ENCODE measurements at places on chromosomes 4 and X. TPM values are rescaled to one million over a fixed set of nuclear protein-coding genes. Genes with fewer than 3 reads are reported as not detected.

GRCh38 chrX:7330556-7330955, 182.6 kb upstream of the PUDP start:
- no peak for DNase-seq

DNA sequence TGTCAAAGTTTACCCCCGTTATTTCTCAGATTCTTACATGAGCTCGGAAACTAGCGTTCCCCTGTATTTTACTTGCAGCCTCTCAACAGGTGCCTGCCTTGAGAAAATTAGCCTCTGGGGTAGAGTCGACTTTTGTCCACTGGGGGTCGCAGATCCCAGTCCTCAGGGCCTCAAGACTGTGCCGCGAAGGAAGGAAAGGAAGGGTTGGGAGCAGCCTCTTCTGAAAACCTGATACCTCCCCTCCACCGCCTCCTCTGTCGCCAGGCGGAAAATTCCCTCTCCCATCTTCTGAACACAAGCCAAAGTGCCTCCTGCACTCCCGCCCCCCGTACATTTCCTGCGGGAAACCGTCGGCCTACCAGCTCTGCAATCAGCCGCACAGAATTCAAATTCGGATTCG, 44.4 kb upstream of the TMSB15B start:
- peak; percentile 84 for DNase-seq

Gene FAM47C
- total RNA-seq, result not detected

Gene MAN2B2
- total RNA-seq, result 30.4 TPM

- no peak for DNase-seq
Measured at GRCh38 chr4:138611721-138612120, 369.6 kb upstream of the SLC7A11 start.

- no peak for DNase-seq
Measured at GRCh38 chrX:3963980-3964379, 250.5 kb upstream of the PRKX start.

Gene PDGFC
- 14.7 TPM for total RNA-seq

DNA sequence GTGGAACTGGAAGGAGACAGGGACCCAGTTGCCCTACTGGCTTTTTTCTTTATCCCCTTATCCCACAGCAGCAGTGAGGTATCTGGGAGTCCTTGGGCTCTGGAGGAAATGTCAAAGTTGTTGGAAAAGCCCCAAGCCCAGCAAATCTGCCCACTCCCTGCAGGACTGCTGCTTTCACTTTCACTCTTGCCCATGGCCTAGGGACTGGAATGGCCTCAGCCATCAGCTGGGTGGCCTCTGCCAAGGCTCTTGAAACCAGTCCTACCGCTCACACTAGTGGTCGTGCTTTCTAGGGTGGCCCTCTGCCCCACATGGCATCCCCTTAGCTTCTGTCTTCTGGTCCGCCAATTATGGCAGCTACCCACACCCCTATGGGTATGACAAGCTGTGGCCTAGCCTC, 9.7 kb upstream of the RHOXF1 start:
- DNase-seq, result no peak

Gene ARHGEF6
- 1.7 TPM for total RNA-seq

- DNase-seq, result no peak
Measured at GRCh38 chr4:68175562-68176155, 46.0 kb upstream of the TMPRSS11F start.

DNA sequence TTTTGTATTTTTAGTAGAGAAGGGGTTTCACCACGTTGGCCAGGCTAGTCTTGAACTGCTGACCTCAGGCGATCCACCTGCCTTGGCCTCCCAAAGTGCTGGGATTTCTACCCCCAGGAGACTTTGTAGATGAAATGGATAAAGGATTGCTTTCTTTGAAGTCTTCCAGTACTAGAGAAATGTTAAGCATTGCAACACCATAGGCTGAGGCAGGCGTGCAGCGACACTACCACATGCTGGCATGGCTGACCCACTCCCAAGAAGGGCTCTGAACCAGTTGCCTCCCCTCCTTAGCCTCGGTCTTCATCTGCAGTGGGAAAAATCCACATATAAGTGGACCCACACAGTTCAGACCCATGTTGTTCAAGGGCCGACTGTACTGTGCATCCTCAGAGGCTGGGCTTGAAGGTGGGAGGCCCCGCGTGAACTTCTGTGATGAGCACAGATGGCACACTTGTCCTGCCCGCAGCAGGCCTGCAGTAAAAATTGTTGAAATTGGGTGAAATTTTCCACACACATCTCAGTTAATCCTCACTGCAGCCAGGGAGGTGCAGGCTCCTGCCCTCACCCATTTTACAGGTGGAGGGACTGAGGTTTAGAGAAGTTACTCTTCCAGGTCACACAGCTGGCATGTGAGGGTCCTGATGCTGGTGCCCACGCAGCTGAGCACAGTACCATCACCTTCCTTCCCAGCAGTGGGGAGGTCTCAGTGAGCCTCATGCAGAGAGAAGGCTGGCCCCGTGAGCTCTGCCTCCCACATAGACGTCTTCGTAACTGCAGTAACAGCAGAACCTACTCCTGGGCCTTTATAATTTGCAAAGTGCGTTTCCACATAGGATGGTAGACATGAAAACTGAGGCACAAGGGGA, 35.5 kb downstream of the HTRA3 start:
- DNase-seq, result no peak

GRCh38 chrX:6849716-6850414, 297.6 kb upstream of the STS start:
- DNase-seq, result peak; percentile 3

DNA sequence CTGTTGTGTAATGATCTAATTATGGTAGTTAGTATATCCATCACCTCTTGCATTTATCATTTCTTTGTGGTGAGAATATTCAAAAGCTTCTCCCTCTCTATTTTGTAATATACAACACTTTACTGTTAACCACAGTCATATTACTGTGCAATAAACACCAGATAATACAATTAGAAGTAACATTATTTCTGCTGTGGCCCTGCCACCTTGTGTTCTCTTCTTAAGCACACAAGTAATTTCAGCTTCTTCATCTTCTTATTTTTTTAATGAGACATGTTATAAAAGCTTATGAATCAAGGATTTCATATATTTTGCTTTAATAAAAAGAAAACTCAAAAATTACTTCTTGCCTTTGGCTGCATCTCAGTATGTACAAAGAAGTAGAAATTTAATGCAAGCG, 675.2 kb upstream of the INTU start:
- peak; percentile 28 for DNase-seq

Gene C1QTNF7
- 73.2 TPM for total RNA-seq

DNA sequence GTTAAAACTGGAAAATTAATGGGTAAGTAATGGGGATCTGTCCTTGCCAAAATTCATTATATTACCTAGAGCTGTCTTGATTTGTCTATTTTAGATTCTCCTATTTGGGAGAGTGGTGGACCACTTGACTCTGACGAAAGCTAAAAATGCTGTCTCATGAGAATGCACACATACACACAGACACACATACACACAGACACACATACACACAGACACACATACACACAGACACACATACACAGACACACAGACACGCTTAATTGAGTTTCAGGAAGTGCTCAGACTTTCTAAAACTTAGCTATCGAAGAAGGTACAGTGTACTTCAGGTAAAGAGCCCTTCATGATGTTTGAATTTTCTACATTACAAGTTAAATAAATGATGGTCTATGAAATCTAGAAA, 279.5 kb downstream of the ANKRD50 start:
- no peak for DNase-seq

DNA sequence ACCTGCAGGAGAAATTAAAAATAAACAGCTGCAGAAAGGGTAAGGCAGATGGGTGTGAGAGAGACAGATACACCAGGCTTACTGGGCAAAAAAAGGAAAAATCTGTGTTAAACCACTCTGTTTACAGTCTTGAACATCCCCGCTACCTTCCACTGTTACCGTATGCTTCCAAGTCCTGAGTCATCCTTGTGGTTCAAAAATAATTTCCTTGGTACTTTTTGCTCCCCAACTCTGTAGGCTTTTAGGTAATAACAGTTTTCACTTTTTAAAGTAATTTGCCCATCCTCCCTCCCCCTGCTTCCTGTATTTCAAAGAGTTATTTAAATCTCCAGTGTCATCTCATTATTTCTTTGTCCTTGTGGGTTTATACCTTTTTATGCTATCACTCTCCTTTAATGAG, 210.1 kb upstream of the FAT4 start:
- DNase-seq, result no peak

DNA sequence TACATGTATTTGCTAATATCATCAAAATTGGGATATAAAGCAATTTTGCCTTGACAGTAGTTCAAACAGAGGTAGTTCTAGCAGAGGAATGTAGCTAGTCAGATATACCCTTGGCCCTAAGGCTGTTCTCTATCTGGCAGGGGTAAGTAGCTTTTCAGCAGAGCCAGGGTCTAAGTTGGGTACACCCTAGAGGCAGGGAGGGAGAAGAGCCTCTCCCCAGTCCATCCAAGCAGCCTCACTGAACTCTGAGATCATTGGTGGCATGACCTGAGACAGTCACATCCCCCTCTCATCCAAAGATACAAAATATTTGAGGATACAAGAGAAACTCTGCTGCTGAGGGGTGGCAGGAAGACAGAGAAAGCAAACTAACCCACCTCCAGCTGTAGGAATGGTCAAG, 343.7 kb downstream of the DHX15 start:
- no peak for DNase-seq

Gene AWAT2
- not detected for total RNA-seq

GRCh38 chr4:8905773-8906667, 34.4 kb upstream of the HMX1 start:
- no peak for DNase-seq

Gene BEX5
- total RNA-seq, result 21.9 TPM

- no peak for DNase-seq
Measured at GRCh38 chr4:59920416-59920815, 1279.7 kb upstream of the ADGRL3 start.

GRCh38 chrX:1424147-1424851, 28.4 kb downstream of the ASMTL start:
- DNase-seq, result no peak

DNA sequence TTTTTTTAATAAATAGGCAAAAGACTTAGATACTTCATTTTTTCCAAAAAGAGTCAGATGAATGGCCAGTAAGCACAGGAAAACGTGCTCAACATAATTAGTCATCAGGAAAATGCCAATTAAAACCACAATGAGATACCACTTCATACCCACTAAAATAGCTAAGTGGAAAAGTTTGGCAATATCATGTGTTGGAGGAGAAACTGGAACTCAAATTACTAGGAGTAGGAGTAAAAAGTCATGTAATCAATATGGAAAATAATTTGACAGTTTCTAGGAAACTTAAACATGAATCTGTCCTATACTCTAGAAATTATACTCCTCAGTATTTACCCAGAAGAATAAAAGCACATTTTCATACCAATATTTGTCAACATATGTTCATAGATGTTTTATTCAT, 449.8 kb downstream of the INPP4B start:
- no peak for DNase-seq

Gene ARSJ
- 23.3 TPM for total RNA-seq

- no peak for DNase-seq
Measured at GRCh38 chr4:161799710-161800109, 364.1 kb downstream of the FSTL5 start.

- no peak for DNase-seq
Measured at GRCh38 chr4:13627178-13627605, 333 bp downstream of the BOD1L1 start.

GRCh38 chr4:181443021-181443420, 800.2 kb upstream of the TENM3 start:
- no peak for DNase-seq

Gene KCNE5
- total RNA-seq, result 0.37 TPM

DNA sequence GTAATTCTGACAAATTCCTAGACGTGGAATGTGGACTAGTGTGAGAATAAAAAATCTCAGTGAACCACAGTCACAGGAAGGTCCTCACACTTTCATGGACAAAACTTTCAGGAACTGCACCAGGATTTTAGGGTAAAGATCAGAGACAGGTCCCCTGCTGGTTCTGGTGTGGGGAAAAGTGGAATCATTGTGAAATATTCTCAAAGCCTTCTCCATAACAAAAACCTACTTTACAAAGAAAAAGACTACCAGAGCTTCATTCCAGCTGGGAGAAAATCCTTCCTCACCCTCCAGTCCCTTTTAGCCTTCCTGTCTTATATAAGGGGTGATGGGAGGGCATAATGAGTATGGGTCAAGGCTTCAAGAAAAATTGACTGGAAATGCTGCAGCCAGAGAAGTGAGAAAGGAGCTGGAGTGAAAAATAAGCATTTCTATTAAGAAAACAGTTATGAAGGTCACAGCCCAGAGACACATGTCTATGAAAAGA, 325.8 kb downstream of the ARAP2 start:
- no peak for DNase-seq

DNA sequence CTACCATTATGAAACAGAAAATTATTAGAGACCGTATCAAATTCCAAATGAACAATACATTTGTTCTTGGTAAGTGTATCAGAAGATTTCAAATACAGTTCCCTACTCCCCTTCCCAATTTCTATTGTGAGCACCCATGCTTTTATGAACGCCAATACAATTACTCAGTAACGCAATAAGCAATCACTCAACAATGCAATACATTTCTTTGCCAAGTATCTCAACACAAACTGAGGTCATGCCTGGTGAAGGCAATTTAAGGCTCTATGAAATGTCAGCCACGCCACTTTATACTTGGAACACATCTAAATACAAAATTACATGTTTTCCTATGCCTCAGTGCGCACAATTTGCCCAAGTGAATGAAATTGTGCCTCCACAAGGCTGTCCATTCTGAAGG, 712 bp downstream of the PNPLA4 start:
- no peak for DNase-seq
